ENCODE measurements at places on chromosomes 2 and 18. TPM values are rescaled to one million over a fixed set of nuclear protein-coding genes. Genes with fewer than 3 reads are reported as not detected.
A peak's percentile ranks its signal among the peaks of the same experiment; 100 is the strongest.

GRCh38 chr2:182422864-182423263 is 4.0 kb downstream of the PDE1A start:
- DNase-seq: no peak

DNA sequence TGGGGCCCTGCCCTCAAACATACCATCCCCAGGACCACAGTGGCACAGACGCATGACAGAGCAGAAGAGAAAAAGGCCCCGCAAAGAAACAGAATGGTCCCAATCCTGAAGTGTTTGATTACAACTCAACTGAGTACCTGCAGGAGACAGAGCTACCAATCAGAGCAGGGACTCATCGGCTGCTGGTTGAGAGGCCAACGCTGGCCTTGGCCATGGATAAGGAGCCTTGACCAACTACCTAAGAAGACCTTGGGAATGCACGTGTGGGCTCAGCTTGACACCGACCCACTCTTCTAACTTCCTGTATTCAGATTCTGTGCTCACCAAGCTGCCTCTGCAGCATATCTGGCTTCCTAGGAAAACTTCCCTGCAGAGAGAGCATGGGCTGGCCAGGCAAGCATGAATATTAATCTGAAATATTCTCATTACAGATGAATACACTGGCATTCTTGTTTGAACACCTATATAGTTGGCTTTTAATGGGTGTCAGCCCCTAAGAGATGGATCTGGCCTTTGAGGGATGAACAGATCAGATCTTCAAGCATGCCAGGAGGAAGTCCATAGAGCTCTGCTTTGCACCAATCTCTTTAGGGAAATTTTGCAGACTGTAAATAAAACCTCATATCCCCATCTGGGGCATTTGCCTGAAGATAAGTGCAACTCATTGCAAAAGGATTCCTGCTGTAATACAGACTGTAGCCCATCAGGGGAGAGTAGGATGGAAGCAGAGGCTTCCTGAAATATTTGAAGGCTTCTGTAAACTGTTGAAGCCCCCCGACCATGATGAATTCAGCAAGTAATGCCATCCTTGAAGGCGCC is 135.4 kb downstream of the BCL2 start:
- no peak for DNase-seq

- DNase-seq: peak; percentile 13
Measured at GRCh38 chr2:154623819-154624218, 74.7 kb upstream of the KCNJ3 start.

DNA sequence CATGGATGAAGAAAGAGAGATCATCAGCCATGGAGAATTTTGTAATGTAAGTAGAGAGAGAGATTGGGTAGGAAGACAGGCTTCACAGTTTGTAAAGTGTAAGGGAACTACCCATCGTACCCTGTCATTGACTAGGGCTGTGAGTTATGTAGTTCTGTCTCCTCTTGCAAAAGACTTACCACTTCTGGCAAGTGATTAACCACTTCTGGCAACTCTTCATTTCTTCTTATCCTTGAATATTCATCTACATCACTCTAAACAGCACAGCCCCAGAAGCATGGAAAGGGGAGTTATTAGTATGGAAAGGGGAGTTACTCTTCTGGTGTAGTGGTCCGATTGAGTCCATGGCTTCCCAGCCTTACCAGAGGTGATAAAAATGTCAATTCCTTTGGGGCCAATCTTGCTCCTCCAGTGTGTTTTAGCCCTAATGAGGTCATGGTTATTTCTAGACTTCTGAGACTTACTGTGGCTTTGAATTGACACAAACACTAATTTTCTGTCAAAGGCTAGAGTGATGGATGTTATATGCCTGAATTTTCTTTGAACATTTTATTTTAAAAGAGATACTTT is 52.0 kb downstream of the STAT1 start:
- no peak for DNase-seq

GRCh38 chr2:120976501-120977307 is 241.0 kb downstream of the GLI2 start:
- DNase-seq: no peak

- no peak for DNase-seq
Measured at GRCh38 chr2:38185012-38185491, 109.1 kb upstream of the CYP1B1 start.

DNA sequence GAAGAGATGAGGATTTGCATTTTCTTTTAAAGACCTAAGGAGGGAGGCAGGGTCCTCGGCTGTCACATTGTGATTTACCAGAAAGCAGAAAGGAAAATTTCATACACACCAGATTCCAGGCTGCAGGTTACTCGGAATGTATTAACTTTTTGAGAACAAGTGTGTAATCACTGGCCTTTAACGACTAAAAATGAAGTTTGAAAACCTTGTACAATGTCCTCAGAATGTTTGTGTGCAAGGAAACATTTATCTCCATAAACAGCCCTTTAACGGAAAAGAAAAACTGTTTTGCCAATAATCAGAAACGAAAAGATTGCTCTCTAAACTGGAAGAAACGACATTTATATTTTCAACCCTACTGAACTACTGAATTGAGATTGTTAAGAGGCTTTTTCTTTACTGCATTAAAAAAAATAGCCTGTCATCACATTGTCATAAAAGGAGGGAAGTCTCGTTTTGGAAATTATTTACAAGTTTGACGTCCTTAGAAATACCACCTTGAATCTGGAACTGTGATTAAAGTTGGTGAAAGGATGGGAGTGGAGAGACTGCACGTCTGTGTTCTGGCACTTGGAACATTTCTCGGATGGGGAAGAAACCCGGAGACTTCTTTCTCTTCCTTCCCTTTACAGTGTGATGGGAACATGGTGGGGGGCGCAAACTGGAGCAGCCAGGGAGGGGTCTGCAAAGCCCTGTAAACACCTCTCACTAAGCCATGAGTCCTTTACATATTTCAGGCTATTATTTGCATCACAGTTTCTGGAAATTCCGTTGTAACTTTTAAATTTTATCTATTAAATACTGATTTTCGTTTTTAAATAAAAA is 134.1 kb upstream of the SIX3 start:
- DNase-seq: no peak

- no peak for DNase-seq
Measured at GRCh38 chr2:80515964-80516363, 211.4 kb upstream of the LRRTM1 start.

DNA sequence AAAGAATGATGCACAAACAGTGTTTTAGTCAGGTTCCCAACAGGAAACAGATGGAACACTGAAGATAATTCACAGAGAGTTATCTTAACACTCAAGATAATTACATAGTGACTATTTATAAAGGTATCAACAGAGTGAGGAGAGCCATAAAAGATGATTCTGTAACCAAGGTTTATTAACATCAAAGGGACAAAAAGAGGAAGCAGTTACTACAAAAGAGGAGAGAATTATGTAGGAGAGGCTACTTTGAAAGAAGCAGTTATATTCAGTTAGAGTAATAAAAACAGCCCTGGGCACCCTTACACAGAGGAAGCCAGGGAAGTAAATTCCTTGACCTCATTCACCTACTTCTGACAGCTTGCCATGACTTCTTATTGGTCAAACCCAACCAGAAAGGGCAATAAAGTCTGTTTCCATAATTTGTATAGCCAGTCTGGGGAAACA is 326.5 kb upstream of the SLC39A10 start:
- DNase-seq: no peak

- DNase-seq: no peak
Measured at GRCh38 chr2:170836027-170836426, 19.3 kb downstream of the GAD1 start.

The DUSP2 gene
- 18.1 TPM for polyA plus RNA-seq

Data from urinary bladder (tissue), 4 donors.